ENCODE measurements at places on chromosomes 12 and 14. TPM values are rescaled to one million over a fixed set of nuclear protein-coding genes. Genes with fewer than 3 reads are reported as not detected.

Gene TEX52
- total RNA-seq: not detected

Gene SLC25A47
- total RNA-seq: not detected

Gene VCPKMT
- 2.9 TPM for total RNA-seq

Gene SDS
- total RNA-seq: 0.14 TPM

Gene VAMP1
- 1.8 TPM for total RNA-seq

Data from pancreas (tissue), 10 donors.